IMR-90 (cell line): ENCODE measurements at places on chromosomes 7 and 10.

- DNase-seq: no peak
Observed at GRCh38 chr10:128505346-128505745, 379.1 kb upstream of the MKI67 start.

GRCh38 chr7:87199241-87199640, 20.3 kb downstream of the TMEM243 start:
- no peak for DNase-seq

GRCh38 chr10:105879401-105879800, 1238.3 kb downstream of the SORCS3 start:
- DNase-seq: no peak

- DNase-seq: no peak
Observed at GRCh38 chr10:57968328-57969016, 299.2 kb downstream of the IPMK start.

GRCh38 chr10:24706479-24707118, 17.1 kb downstream of the ARHGAP21 start:
- peak; percentile 98 for DNase-seq

DNA sequence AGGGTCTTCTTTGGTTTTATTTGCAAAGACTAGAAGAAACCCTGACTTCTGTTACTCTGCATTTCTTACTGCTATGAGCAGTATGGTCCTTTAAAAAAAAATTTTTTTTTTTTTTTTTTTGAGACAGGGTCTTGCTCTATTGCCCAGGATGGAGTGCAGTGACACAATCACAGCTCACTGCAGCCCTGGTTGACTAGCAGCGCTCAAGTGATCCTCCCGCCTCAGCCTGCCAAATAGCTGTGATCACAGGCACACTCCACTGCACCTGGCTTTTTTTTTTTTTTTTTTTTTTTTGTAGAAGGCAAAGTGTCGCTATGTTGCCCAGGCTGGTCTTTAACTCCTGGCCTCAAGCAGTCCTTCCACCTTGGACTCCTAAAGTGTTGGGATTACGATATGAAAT, 17.4 kb downstream of the CNNM2 start:
- no peak for DNase-seq

GRCh38 chr7:27199849-27200760, at the start of gene HOXA13:
HOXA13 (minus strand) TSS chr7:27200091; CDS start chr7:27200077, 14 bp downstream.
- DNase-seq: no peak

DNA sequence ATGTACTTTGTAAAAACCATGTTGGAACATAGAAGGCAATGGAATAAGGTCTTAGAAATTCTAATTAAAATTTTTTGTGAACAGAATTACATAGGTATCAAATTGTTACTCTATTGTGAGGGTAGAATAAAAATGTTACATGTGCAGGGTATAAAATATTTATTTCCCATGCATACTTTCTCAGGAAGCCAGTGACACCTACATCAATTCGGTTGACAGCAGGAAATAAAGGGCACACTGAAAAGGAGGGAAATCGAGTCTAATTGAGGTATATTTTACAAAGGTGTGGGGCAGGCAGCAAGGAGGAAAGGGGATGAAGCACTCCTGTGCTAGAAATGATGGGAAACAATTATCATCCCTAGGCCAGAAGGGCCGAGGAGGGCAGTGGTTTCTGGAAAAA, 244.9 kb downstream of the C7orf25 start:
- no peak for DNase-seq

GRCh38 chr7:96084881-96085553, 236.9 kb downstream of the SLC25A13 start:
- peak; percentile 68 for DNase-seq

- no peak for DNase-seq
Observed at GRCh38 chr7:30303312-30304039, 19.1 kb downstream of the ZNRF2 start.

- DNase-seq: no peak
Observed at GRCh38 chr7:17005271-17005670, 123.5 kb upstream of the AGR3 start.

GRCh38 chr10:93403152-93404047, 78.7 kb downstream of the MYOF start:
- no peak for DNase-seq

GRCh38 chr7:130875265-130875741, 141.3 kb upstream of the KLF14 start:
- DNase-seq: peak; percentile 44

DNA sequence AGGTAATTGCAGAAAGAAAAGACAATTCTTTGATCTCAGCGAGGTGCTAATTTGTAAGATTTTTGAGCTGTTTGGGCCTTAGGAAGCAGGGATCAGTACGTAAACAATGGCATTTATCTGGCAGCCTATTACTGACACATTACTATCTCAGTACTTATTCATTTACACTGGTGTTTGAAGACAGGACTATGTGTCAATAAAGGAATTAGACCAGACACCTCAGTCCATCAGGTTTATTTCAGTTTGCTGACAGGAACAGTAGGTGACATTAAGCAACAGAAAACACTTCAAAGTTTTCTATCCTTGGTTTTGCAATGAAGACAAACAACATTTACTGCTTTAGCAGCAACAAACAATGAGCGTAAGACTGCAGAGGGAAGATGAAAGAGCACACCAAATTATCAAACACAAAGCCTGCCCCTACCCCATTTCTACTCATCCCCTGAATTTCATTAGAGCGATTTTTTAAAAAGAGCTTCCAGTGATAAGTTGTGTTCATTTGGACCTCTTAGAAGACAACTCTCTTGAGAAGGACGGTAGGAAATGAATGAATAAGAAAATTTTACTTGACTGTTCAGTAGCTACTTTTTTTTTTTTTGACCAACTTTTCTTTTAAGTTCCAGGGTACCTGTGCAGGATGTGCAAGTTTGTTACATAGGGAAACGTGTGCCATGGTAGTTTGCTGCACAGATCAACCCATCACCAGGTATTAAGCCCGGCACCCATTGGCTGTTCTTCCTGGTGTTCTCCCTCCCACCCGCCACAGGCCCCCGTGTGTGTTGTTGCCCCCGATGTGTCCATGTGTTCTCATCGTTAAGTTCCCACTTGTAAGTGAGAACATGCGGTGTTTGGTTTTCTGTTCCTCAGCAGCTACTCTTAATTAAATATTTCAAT, 138.8 kb downstream of the DKK1 start:
- no peak for DNase-seq

- DNase-seq: no peak
Observed at GRCh38 chr7:141664450-141664849, 37.5 kb downstream of the DENND11 start.

DNA sequence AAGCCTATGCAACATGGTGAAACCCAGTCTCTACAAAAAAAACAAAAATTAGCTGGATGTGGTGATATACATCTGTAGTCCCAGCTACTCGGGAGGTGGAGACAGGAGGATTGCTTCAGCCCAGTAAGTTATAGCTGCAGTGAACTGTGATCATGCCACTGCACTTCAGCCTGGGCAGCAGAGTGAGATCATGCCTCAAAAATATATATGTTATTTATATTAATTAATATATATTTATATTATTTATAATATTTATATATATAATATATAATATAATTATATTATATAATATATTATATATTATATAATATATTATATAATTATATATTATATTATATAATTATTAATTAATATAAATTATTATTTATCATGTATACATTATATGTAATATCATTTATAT, 1158.4 kb upstream of the AUTS2 start:
- DNase-seq: no peak

- DNase-seq: peak; percentile 63
Observed at GRCh38 chr7:140623980-140624379, 16.6 kb downstream of the DENND2A start.

DNA sequence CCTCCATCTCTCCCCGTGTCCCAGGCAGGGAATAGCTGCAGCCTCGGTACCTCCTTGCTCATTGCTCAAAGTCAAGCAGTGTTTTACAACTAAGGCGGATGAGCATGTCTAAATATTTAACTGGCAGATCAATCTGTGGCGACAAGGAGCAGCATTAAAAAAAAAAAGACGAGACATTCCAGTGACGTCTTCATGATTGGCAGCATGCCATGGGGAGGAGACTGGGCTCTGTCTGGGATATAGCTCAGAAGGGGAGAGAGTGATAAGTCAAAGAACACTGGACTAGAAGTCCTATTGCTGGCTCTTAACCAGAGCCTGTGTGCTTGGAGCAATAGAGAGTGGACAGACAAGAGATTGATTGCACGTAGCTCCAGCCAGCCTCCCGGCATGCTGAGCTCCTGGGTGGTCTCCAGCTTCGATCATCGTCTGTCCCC, 287.5 kb upstream of the PODXL start:
- DNase-seq: peak; percentile 17

- no peak for DNase-seq
Observed at GRCh38 chr7:94250124-94250523, 144.6 kb upstream of the COL1A2 start.

GRCh38 chr10:116007256-116007891, 265.6 kb downstream of the GFRA1 start:
- DNase-seq: no peak

- DNase-seq: peak; percentile 92
Observed at GRCh38 chr10:33211106-33211878, 123.2 kb downstream of the NRP1 start.

DNA sequence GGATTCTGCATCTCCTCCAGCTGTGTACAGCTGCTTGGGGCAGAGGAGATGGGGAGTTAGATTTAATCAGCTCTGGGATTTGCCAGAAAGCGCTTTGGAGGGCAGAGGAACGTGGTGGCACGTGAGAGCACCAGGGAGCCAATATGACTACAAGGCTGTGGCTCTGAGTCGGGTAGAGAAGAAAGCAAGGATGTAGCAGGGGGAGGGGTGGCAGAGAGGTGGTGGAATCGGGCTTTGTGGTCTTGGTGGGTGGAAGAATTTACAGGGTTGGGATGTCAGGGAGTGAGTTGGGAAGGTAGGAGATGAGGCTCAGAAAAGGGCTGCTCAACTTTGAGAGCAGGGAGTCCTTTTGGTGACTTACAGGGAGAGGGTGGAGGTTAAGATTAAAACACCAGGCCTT, 113.6 kb downstream of the CCNY start:
- DNase-seq: no peak

DNA sequence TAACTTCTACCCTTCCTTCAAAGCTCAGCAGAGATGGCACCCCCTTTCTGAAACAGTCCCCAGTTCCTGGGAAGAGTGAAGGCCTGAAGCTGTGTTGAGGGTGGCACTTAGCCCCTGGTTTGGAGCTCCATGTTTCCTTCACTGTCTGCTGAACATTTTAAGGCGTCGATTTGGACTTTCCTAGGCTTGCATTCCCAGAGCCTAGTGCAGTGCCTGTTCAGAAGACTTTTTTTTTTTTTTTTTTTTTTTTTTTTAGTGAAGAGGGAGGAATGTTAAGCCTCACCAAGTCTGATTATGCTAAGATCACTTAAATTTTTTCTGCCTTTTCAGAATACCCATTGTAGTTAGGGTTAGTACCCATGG, 97.0 kb downstream of the PFKFB3 start:
- DNase-seq: no peak

- DNase-seq: no peak
Observed at GRCh38 chr10:75033399-75034130, 77.9 kb upstream of the SAMD8 start.

DNA sequence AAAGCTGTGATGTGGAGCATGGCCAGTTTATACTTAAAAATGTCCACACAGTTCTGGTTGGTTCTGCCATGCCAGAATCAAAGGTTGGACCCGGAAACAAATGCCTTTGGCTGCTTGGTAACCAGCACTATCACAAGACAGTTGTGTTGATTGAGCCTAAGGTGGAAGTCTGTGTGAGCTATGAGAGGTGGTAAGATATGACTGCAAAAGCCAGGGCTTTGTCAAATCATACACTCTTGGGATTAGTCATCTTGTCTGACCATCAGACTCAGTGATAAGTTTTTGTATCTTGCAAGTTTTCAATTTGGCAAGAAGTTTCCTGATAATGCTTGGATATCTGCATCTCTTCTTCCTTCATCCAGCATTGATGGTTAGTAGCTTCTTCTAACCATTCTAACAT, 35.5 kb downstream of the GPR141 start:
- no peak for DNase-seq

GRCh38 chr7:116509982-116510579, 10.5 kb downstream of the CAV2 start:
- peak; percentile 31 for DNase-seq
